ENCODE measurements at places on chromosomes 12 and 14.

DNA sequence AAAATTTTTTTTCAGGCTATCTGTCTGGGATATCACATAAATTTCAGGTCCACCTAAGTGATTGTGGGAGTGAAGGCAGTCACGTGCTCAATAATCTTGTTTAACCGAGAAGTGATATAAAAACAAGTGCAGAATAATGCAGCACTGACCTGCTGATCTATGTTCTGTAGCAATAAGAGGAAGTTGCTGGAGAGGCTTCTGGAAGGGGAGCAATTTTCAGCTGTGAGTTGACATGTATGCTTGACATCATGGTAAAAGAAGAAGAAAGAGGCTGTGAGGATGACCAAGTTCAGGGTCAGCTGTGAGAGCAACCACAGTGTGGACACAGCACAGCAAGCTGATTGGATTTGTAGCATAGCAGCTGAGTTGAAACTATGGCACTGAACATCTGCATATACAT lies 172.0 kb upstream of the PELI2 start:
- no peak for DNase-seq

DNA sequence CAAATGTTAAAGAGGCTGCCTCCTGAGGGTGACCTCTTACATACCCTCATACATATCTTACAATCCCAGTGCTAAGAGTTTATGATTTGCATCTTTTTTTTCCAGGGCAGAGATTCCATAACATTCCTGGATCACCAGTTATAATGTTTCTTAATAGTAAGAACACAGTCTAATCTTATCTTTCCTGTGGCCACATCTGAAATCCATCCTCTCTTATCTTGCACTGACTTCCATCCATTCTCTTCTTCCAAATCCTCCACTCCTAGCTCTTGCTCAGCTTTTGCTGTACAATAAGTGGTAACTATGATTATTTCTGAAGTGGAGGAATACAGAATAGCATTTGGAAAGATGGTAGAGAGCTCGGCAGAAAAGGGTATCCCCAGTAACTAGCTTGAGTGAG lies 6.3 kb downstream of the CALCOCO1 start:
- DNase-seq = no peak

GRCh38 chr14:55355922-55356321 lies 55.7 kb downstream of the ATG14 start:
- no peak for DNase-seq

DNA sequence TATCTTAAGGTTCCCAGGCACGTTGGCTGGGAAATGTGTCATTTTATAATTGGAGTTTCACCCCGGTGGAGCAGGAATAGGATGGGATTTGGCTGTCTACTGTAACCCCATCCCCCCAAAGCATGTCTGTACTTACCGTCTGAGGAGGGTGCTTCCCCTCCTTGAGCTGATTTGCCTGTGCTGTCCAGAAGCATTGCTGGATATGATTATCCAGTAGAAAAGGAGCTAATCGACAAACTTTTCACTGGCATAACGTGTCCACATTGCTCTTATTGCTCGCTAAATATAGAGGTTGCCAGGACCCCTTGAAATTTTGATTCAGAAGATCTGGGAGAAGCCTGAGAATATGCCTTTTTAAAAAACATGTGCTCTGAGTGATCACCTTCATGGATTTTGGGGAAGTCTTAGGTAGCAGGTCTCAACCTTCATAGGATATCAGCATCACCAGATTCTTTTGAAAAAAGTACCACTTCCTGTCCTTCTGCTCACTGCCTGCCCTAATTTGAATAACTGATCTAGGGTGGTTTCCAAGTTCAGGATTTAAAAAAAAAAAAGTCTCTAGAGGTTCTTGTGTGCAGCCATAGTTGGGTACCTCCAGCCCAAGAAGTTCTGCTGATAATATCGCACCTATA lies 80.4 kb upstream of the KCNA1 start:
- no peak for DNase-seq

DNA sequence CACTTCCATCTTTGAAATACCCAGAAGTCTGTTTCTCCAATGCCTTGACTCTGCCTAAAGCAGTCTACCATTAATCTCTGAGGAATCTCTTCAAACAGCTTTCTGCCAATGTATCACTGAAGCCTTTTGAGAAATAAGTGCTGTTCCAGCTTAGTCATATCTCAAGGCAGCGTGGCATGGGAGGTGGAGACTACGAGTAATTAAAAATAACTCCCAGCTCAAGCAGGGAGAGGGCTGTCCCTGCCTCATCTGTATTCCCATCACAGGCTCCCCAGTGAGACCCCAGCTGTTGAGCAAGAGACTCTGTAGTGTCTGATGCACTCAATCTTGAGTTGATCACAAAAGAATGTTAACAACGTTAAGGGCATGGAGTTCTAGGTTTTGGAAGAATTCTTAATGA lies 700.6 kb downstream of the DIO2 start:
- peak; percentile 44 for DNase-seq

- DNase-seq = no peak
These were observed 76.5 kb upstream of the CLMN start for GRCh38 chr14:95396221-95396620.

DNA sequence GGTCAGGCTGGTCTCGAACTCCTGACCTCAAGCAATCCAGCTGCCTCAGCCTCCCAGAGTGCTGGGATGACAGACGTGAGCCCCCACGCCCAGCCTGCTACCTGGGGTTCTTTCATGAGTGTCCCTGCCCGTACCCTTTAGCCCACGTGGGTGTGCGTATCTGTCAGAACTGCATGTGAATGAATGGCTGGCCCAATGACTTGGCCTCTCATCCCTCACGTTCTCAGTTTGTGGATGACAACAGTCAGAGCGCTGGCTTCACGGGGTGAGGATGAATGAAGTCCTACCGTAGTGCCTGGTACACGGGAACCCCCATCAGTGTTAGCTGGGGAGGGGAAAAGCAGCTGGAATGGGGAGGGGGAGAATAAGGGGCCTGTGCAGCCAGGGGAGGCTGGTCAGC lies 16.1 kb upstream of the ZDHHC22 start:
- no peak for DNase-seq

DNA sequence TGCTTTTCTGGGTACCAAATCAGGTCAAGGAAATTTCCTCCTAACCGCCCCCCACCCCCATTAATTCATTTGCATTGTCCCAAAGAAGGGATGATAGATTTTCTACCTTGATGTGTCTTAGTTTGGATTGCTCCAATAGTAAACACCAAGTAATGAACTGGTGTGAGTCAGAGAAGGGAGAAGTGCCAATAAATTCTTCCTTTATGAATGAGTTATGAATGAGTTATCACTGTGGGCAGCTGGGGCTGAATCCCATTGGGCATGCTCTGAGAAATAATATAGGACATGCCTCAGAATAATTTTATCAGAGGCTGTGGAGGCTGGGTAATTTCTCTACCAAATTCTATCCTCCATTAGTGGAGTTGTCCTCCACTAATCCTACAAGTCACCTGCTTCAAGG lies 277.9 kb upstream of the FLRT2 start:
- no peak for DNase-seq

DNA sequence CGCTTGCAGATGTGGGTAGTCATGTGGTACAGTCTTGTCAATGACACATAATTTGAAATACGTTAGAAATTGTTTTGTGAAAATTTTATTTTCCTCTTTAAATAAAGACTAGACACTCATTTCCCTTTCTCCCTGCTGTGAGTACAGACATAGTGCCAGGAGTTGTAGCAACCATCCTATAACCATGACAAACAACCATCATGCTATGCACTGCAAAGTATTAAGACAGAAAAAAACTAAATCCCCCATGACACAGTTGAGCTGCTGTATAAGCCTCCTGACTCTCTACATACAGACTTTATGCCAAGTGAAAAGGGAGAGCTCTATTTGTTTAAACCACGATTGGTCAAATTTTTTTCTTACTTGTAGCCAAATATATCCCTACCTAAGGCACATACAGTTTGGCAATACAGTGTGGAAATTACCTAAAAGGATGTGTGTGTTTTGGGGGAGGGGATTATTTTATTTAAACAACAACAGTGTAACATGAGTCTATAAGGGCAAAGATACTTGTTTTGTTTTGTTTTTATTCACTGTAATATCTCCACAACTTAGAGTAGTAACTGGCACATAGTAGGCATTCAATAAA lies 45.0 kb upstream of the KRR1 start:
- no peak for DNase-seq

- no peak for DNase-seq
These were observed 184.8 kb upstream of the RPH3A start for GRCh38 chr12:112606611-112607365.

DNA sequence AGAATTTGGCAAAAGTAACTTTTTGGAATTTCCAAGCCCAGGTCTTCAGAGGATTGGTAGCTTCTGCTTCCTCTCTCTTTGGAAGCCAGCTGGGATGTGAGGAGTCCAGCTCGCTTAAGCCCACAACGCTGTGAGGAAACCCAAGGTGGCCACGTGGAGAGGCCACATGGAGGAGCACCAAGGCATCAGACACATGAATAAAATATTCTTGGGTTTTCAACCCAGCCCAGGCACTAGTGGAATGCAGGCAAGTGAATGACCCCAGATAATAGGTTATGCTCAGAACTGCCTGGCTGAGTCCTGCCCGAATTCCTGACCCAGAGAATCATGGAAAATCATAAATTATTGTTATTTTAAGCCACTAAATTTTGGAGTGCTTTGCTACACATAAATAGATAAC lies 119.7 kb upstream of the PARP11 start:
- no peak for DNase-seq
